ENCODE measurements at places on chromosomes 7 and 10.

- H3K36me3 ChIP-seq = no peaks in the 10 kb centered on the region
- H3K27ac ChIP-seq = peak overlapping the region; percentile 100
- H3K27me3 ChIP-seq = no peaks in the 10 kb centered on the region
- H3K4me3 ChIP-seq = peak overlapping the region; percentile 85
Observed at GRCh38 chr7:3042861-3043489, 692 bp downstream of the CARD11 start.

DNA sequence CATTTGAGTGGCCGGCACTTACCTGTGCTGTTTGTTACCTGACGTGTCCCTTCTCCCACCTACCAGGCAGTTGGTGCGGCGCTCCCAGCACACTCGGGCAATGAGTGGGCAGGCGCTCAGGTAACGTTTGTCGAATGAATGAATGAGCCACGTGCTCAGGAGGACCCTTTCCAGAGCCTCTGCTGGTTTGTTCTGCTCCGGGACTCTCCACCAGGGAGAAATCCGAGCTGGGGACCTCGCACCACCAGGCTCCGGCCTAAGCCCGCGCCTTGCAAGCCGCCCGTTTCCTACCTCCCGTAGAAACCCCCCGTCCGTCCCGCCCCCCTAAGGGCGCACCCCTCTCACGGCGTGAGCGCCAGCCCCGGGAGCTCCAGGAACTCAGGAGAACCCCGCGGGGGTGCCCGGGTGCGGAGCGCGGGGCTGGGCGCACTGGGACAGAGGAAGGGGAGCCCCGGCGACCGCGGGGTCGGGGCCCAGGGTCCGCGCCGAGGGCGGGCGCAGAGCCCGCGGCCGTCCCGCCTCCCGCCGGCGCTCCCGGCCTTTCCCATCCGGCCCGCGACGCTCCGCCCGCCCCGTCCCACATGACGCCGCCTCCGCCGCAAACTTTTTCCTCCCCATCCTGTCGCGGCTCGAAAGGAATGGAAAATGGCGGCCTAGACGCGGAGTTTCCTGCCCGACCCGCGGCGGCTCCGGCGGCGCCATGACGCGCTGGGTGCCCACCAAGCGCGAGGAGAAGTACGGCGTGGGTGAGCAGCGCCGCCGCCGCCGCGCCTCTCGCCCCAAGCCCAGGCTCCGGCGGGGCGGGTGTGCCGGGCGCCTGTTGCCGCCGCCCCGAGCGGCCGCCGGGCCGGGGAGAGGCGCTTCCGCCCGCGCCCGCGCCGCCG, at the start of gene DOCK1:
DOCK1 (plus strand) TSS at position 611 of the 884 bp plus-strand sequence; CDS start at position 701, 90 bp downstream.
- DNase-seq = no peak
- H3K36me3 ChIP-seq = no peaks in the 10 kb centered on the region
- no peak within 1 kb of the TSS for H3K27ac ChIP-seq
- peaks cover 5% of the 10 kb centered on the region for H3K27me3 ChIP-seq
- H3K4me3 ChIP-seq = no peak within 1 kb of the TSS
- no peaks in the 10 kb centered on the region for H3K4me1 ChIP-seq

- DNase-seq = no peak
- no peak overlapping the region for H3K27ac ChIP-seq
- no peaks in the 10 kb centered on the region for H3K4me1 ChIP-seq
- no peaks in the 10 kb centered on the region for H3K36me3 ChIP-seq
- no peak overlapping the region for H3K4me3 ChIP-seq
- no peaks in the 10 kb centered on the region for H3K27me3 ChIP-seq
Observed at GRCh38 chr7:99255463-99255862, 17.2 kb upstream of the MYH16 start.

DNA sequence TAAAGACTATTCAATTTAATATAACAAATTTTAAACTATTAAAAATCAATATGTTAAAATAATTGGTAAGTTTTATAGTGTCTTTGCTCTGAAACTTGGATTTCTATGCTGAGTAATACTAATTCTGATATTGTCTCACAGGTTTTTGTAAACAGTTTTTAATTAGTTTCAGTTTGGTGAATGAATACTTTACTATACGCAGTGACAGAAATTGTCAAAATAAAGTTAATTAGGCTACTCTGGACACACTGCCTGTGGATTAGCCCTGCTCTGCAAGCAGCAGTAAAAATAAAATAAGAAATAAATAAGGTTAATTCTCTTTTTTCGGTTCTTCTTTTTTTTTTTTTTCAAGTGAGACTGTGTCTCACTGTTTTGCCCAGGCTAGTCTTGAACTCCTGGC, 105.3 kb downstream of the ANKRD61 start:
- H3K27ac ChIP-seq = no peak overlapping the region
- no peaks in the 10 kb centered on the region for H3K27me3 ChIP-seq
- no peak for DNase-seq
- no peaks in the 10 kb centered on the region for H3K4me1 ChIP-seq
- no peak overlapping the region for H3K4me3 ChIP-seq
- peaks cover 37% of the 10 kb centered on the region for H3K36me3 ChIP-seq

GRCh38 chr7:95917634-95918033, 145.3 kb downstream of the DYNC1I1 start:
- no peaks in the 10 kb centered on the region for H3K36me3 ChIP-seq
- H3K4me3 ChIP-seq = no peak overlapping the region
- no peaks in the 10 kb centered on the region for H3K4me1 ChIP-seq
- no peak overlapping the region for H3K27ac ChIP-seq
- no peaks in the 10 kb centered on the region for H3K27me3 ChIP-seq

DNA sequence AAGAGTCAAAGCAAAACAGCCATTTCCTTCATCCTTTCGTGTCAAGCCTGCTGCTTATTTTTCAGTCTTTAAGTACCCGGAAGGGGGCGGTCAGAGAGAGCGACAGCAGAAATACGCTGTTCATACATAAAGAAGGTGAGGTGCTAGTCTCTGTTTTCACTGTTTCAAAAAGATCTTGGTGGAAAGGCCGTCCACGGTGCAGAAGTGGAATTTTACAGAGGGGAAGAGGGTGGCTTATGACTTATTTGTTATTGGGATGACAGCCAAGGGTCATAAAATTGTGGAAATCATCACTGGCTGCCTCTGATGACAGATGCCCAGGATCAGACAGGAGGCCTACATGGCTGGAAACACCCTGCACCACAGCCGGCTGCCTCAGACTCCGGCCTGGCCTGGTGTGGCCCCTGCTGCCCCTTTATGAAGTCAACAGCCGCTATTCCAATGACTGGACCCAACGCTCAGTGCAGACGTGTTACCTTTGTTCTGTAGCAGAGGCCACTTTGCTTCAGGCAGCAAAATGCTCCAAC, 57.0 kb downstream of the HIPK2 start:
- H3K27me3 ChIP-seq = no peaks in the 10 kb centered on the region
- no peaks in the 10 kb centered on the region for H3K4me1 ChIP-seq
- H3K4me3 ChIP-seq = no peak overlapping the region
- H3K36me3 ChIP-seq = peaks cover 3% of the 10 kb centered on the region

GRCh38 chr10:28411648-28412047, 108.8 kb upstream of the MPP7 start:
- DNase-seq = no peak
- H3K4me3 ChIP-seq = no peak overlapping the region
- peaks cover 3% of the 10 kb centered on the region for H3K27me3 ChIP-seq
- no peaks in the 10 kb centered on the region for H3K4me1 ChIP-seq

GRCh38 chr7:123621707-123622106, 20.1 kb downstream of the ASB15 start:
- H3K27ac ChIP-seq = no peak overlapping the region
- no peak for DNase-seq
- H3K36me3 ChIP-seq = no peaks in the 10 kb centered on the region
- no peaks in the 10 kb centered on the region for H3K27me3 ChIP-seq
- H3K4me1 ChIP-seq = no peaks in the 10 kb centered on the region

GRCh38 chr10:78524342-78524741, 490.7 kb downstream of the RPS24 start:
- H3K36me3 ChIP-seq = no peaks in the 10 kb centered on the region
- no peaks in the 10 kb centered on the region for H3K4me1 ChIP-seq
- no peak overlapping the region for H3K4me3 ChIP-seq
